ENCODE measurements at places on chromosomes 5 and 9. TPM values are rescaled to one million over a fixed set of nuclear protein-coding genes. Genes with fewer than 3 reads are reported as not detected.

Gene TOMM5
- total RNA-seq = 101 TPM

Gene SLC22A5
- 22.5 TPM for total RNA-seq

Gene GPR21
- not detected for total RNA-seq

Gene XRCC4
- 23.5 TPM for total RNA-seq

Gene PCDHB3
- not detected for total RNA-seq
